ENCODE measurements at places on chromosomes 16 and 17. TPM values are rescaled to one million over a fixed set of nuclear protein-coding genes. Genes with fewer than 3 reads are reported as not detected.

ELMO3 gene
- 1.2 TPM for total RNA-seq

- peaks cover 3% of the 10 kb centered on the region for H3K27me3 ChIP-seq
- no peaks in the 10 kb centered on the region for H3K4me1 ChIP-seq
- H3K36me3 ChIP-seq, result no peaks in the 10 kb centered on the region
Measured at GRCh38 chr16:86066811-86067210, 167.8 kb downstream of the IRF8 start.

- peaks cover 28% of the 10 kb centered on the region for H3K4me1 ChIP-seq
- H3K36me3 ChIP-seq, result peaks cover 12% of the 10 kb centered on the region
- no peak overlapping the region for H3K27ac ChIP-seq
- no peak overlapping the region for H3K4me3 ChIP-seq
Measured at GRCh38 chr17:6642592-6642991, 1.7 kb downstream of the TXNDC17 start.

CES3 gene
- total RNA-seq, result 1.5 TPM

DNA sequence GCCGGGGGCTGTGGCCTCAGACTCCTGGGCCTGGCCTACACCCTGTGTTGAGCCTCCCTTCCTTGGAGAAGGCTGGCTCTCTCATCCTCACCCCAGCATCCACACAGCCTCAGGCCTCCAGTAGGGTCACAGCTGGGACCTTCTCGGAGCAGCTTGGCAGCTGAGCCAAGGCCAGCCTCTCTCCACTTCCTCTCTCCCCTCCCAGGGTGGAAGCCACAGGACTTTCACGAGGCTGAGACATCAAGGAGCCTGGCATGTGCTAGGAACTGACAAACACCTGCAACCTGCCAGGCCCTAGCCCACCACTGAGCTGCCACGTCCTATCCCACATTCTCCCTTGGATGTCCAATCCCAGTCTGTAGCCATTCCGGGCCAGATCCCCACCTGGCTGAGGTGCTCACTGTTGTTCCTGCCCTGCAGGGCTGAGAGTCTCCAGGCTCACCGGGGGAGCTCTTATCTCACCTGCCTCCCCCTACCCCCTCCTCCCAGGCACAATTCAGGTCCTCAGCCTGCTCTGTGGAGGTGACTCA, 3.1 kb downstream of the MMP15 start:
- DNase-seq, result no peak
- no peak overlapping the region for H3K4me3 ChIP-seq
- peaks cover 15% of the 10 kb centered on the region for H3K4me1 ChIP-seq
- no peaks in the 10 kb centered on the region for H3K36me3 ChIP-seq
- H3K27ac ChIP-seq, result no peak overlapping the region
- peaks cover 22% of the 10 kb centered on the region for H3K27me3 ChIP-seq

ASGR2 gene
- total RNA-seq, result not detected

DNA sequence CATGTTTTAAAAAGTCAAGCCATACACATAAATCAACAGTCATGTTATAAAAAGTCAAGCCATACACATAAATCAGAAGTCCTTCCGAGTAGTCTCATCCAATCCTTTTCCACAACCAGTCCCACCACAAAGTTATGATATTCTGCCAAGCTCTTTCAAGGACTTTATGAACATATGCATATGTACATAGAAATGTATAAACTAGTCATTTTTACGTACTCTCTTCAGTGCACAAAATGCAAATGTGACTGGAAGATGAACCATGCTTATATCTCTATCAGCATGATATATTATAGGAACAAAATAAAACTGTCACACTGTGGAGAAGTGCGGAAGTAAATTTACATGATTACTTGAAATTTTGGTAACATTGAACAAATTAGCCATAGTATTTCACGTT, 200.9 kb downstream of the CNTNAP4 start:
- H3K36me3 ChIP-seq, result no peaks in the 10 kb centered on the region
- H3K4me3 ChIP-seq, result no peak overlapping the region
- H3K27me3 ChIP-seq, result no peaks in the 10 kb centered on the region

TMEM100 gene
- total RNA-seq, result 7.3 TPM

- no peak overlapping the region for H3K4me3 ChIP-seq
- no peaks in the 10 kb centered on the region for H3K27me3 ChIP-seq
- no peaks in the 10 kb centered on the region for H3K4me1 ChIP-seq
- H3K36me3 ChIP-seq, result peaks cover 32% of the 10 kb centered on the region
Measured at GRCh38 chr16:71672125-71672524, 46.1 kb downstream of the MARVELD3 start.

DNAH17 gene
- 0.14 TPM for total RNA-seq

- no peak overlapping the region for H3K27ac ChIP-seq
- no peaks in the 10 kb centered on the region for H3K27me3 ChIP-seq
- H3K4me3 ChIP-seq, result no peak overlapping the region
Measured at GRCh38 chr16:63385714-63386432, 1349.6 kb upstream of the CDH8 start.

DNA sequence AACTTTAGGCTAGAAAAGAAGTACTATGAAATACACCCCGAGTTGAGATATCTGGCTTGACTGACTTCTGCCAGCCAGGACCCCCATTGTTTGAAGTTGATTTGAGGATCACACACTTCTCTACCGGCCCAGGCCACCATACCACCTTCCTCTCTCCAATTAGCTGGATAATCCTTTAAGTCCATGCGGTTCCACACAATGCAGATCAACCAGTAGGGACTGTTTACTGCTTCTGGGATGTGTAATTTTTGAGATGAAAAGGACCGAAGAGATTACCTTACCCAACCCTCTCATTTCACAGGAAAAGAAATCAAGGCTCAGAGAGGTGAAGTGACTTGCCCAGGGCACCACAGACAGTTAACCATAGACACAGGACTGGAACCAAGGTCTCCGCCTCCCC, 20.5 kb downstream of the ERN1 start:
- H3K27me3 ChIP-seq, result no peaks in the 10 kb centered on the region
- H3K4me3 ChIP-seq, result no peak overlapping the region
- H3K27ac ChIP-seq, result no peak overlapping the region
- H3K4me1 ChIP-seq, result no peaks in the 10 kb centered on the region
- no peaks in the 10 kb centered on the region for H3K36me3 ChIP-seq
- DNase-seq, result no peak

HSD11B2 gene
- not detected for total RNA-seq

DNA sequence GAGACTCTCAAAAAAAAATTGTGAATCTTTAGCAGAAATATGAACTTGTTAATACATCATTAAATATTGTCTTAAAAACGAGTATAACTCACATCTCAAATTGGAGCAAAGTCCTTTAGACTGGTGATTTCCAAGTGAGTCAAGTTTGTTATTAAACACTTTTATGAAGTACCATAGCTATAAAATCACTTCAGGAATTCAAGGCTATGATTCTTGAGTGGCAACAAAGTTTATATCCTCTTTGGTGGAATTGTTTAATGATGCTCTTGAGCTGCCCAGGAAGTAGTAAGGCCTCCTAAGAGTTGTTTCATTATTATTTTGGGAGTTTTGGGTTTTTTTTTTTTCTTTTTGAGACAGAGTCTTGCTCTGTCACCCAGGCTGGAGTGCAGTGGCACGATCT, 16.7 kb upstream of the BLMH start:
- H3K27ac ChIP-seq, result no peak overlapping the region
- no peaks in the 10 kb centered on the region for H3K36me3 ChIP-seq
- H3K4me1 ChIP-seq, result no peaks in the 10 kb centered on the region
- no peak for DNase-seq
- no peak overlapping the region for H3K4me3 ChIP-seq
- no peaks in the 10 kb centered on the region for H3K27me3 ChIP-seq
